ENCODE measurements at places on chromosomes 11 and 22.

- no peak for DNase-seq
Observed at GRCh38 chr22:46297151-46297812, 612 bp downstream of the GTSE1 start.

GRCh38 chr11:74412321-74412720, 14.1 kb upstream of the PGM2L1 start:
- DNase-seq: no peak

DNA sequence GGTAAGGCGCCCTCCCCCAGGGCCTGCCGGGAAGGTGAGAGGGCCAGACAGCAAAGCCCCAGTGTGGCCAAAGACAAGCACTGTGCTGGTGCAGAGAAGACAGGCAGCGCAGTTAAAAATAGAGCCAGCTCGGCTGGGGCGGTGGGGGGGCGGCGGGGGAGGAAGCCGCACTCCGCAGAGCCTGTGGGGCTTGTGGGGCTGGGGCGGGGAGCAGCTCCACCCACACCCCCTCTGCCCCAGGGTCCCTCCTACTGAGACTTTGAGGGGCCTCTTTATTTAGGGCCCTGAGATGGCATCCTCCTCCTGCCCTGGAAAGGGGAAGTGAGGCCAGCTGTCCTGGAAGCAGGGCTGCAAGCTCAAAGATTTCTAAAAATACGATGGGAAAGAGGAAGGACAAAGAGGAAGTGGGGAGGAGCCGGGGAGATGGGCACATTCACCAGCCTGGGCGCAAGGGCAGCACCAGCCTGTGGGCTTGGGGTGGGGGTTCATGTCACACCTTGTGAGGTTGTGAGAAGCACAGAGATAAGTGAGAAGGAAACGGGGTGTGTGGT, 2.6 kb downstream of the CYTH4 start:
- DNase-seq: no peak

DNA sequence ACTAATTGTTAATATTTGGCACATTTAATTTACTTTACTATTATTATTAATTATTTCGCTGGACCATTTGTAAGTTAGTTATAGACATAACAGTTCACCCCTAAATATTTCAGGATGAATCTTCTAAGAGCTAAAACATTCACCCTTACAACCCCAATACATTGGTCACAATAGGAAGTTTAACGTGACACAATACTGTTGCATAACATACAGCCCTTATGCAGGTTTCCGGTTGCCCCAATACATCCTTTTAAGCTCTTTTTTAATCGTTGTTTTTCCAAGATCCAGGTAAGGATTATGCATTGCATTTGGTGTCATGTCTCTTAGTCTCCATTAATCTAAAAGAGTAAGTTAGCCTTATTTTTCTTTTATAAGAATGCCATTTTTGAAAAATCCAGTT, 71.2 kb downstream of the HSD17B12 start:
- DNase-seq: no peak

DNA sequence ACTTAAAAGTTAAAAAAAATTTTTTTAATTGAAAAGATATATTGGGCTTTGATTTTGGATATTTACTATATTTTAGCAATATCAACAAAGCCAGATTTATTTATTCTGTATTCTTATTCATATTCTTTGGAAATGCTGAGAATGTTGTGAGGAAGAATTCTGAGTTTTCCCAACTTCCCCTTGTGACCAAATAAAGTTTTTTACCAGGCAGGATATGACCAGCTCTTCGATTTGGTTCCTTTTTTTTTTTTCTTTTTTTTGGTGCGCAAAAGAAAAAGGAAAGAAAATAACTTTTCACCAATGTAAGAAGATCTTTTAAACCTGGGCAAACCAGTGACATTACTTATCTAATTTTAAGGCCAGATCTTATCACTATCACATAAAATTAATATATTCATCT, 12.9 kb downstream of the TCP11L1 start:
- no peak for DNase-seq
